Stimulated activated CD8-positive, alpha-beta memory T cell treated with anti-CD3 and anti-CD28 coated beads, Interleukin-4, amount 100 ng/mL, for 1 hour (primary cell): ENCODE measurements at places on chromosomes 16 and 17.

DNA sequence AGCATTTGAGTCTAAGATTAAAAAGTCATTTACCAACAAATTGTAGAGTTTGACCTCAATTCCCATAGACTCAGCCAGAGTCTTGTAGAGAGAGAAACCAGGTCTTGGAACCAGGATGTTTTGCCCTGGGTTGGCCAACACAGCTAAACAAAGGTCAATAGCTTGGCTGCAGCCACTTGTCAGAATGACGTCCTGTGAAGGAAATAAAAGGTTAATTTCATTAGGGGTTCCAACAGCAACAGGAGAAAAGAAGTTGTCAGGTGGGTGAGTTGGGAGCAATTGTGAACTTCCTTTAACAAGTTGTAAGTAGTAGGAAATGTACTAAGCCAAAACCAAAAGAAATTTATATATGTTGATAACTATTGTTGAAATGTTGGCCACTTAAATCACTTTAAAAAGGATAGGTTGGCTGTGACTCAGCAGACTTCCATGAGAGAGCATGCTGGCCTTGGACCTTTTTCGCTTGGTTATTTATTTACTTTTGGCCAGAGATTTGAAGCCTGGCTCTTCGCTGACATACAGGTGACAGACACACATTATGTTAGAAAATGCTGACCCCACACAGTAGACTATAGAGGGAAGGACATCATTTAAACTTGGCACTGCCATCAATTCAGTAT is 4.3 kb downstream of the TAT start:
- no peak for DNase-seq

- DNase-seq = no peak
These were observed 89.5 kb upstream of the TOB1 start for GRCh38 chr17:50955667-50956120.

DNA sequence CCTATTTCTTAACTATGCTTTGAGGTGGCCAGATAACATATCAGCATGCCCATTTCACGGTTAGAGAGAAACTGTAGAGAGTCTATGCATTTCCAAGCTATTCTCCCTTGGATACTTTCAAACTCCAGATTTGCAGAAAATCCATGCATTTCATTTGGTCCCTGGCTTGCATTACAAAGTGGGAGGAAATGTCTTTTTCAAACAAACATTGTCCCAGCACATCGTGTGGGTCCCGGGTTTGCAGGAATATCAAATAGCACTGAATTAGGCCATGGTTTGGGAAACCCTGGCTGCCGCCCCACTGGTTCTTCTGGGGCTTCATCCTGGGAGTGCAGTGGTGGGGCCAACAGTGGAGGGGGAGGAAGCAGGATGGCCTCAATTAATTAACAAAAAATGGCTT is 171.9 kb downstream of the IRX5 start:
- no peak for DNase-seq

DNA sequence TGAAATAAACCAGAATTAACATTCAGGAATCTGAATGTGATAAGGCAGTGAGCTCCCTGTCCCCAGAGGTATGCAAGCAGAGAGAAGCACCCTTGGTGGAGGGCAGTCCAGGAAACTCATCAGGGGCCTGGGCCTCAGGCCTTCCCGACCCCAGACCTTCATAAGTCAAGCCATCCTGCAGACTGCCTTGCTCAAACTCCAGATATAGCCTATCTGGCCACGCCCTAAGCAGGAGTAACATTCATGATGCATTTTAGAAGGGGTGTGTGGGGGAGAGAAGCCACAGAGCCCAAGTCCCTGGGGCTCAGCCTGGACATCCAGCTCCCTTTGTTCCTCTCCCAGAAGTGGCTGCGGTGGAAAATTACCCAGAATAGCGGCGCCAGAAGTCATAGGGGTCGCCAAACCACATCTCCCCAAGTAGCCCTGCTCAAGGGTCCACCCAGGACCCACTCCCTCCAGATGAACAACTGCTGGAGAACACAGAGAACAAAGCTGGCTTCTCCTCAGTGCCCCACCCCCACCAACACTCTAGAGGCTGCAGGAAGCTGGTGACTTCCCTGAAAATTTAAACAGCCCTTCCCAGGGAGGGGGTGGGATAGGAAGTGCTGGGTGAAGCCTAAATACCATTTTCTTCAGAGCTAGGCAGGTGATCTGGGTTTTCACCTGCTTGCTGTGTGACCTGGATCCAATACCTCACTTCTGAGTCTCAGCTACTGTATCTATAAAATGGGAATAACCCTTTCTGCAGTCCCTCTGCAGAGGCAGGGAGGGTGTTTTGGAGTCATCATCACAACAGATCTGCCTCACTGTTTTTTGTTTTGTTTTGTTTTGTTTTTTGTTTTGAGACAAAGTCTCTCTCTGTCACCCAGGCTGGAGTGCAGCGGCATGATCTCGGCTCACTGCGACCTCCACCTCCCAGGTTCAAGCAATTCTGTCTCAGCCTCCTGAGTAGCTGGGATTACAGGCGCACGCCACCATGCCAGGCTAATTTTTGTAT is 1.5 kb upstream of the SREBF1 start:
- DNase-seq = no peak

- DNase-seq = no peak
These were observed 49.5 kb downstream of the BMERB1 start for GRCh38 chr16:15483857-15484256.

- DNase-seq = no peak
These were observed 11.3 kb upstream of the CHST6 start for GRCh38 chr16:75506574-75506973.

- DNase-seq = no peak
These were observed 6.5 kb downstream of the ITGA2B start for GRCh38 chr17:44382917-44383316.

DNA sequence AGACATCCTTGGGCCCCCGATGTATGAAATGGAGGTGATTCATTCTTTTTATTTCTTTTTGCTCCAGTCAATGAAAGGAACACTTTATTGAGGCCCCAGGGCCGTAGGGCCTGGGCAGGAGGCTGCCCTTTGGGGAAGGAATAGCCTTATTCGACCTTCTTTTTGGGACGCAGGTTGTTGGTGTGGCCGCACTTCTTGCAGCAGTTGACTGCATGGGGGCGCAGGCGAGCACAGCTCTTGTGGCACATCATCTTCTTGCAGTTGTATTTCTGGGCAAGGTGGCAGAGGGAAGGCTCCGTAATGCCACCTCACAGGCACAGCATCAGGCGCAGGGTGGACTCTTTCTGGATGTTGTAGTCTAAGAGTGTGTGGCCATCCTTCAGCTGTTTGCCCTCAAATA is 50.9 kb downstream of the SIAH1 start:
- DNase-seq = no peak

- no peak for DNase-seq
These were observed 13.1 kb upstream of the GRB2 start for GRCh38 chr17:75418531-75418930.

DNA sequence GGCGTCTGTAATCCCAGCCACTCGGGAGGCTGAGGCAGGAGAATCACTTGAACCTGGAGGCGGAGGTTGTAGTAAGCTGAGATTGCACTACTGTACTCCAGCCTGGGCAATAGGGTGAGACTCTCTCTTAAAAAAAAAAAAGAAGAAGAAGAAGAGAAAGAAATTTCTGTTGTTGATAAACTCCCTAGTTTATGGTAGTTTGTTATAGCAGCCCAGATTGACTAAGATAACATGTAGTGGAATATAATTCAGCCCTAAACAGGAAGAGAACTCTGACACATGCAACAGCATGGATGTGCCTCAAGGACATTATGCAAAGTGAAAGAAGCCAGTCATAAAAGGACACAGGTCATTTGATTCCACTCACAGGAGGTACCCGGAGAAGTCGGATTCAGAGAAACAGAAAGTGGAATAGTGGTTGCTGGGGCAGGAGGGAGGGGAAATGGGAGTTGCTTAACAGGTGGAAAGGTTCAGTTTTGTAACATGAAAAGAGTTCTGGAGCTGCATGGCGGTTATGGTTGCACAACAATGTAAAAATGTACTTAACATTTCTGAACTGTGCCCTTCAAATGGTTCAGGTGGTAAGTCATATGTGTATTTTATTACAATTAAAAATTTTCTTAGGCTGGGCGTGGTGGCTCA is 26.0 kb upstream of the PRM1 start:
- no peak for DNase-seq

DNA sequence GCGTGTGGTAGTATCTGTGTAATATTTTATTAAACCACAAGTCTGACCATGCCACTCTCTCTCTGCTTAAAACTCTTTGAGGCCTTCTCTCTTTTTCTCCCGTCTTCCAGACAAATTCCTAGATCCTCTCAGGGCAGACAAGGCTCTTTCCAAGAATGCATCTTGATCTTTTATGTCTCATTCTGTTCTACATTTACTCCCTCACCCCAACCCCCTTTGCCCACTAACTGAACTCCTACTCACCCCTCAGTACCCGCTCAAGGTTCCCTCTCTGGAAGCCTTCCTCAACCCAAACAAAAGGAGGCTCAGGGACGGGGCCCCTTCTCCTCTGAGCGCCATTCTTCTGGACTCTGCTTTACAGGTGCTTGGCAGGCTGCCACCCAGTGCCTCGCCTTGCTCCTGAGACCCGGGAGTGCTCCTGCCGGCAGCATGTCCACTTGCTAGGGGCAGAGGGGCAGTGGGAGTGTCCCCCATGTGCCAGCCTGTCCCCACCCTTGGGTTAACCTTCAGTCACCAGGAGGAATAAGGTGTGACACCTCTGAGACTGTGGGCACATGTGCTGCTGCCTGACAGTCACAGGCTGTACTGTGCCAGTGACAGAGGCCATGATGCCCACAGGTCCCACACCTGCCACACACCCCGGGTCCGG is 9.2 kb downstream of the SLC13A2 start:
- no peak for DNase-seq

DNA sequence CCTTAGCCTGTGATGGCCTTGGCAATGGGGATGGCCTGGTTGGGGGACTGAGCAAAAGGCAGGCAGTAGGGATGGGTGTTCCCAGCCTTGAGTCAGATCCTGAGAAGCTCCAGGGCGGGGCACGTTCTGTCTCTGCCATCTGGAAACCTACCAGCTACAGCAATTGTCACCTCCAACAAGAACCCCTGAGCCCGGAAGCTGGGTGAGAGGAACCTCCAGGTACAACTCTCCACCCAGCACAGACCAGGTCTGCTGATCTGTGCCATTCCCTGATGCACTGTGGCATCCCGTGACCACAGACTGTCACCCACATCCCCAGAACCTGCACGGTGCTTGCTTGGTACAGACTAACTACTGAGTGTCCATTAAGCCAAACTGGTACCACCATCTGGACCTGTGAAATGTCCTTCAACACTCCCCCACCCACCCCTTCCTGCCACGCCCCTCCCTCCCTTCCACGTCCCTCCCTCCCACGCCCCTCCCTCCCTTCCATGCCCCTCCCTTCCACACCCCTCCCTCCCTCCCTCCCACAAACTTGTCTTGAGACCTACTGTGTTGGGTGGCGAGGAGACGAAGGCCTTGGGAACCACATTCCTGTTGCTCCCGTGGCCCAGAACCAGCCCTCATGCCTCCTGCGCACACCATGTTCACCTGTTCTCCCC is 16.6 kb downstream of the MYO15B start:
- DNase-seq = no peak

DNA sequence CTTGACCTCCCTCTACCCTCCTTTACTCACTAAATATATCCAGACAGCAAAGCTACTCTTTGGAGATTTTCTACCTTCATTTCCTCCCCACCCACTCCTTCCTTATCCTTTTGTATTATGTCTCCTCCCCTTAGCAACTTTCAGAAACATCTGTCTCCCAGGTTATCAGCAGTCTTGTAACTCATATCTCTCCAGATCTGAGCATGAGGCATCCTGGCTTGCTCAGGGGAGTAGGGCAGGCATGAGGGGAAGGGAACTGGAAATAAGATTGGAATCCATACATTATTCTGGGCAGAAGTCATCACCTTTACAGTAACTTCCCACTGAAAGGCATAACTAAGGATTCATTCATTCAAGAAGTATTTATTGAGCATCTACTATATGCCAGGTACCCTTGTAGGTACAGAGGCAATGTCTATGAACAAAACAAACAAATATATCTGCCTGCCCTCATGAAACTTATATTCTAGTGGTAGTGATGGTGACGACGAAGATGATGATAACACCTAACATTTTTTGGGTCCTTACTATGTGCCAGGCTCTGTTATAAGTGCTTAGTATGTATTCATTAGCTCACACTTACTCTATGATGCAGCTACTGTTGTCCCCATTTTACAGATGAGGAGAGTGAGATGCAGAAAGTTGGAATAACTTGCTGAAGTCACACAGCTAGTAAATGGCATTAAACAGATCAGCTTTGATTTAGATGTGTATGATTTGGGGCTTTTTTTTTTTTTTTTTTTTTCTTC is 123.9 kb upstream of the CACNG3 start:
- no peak for DNase-seq
